GM10248 (cell line): ENCODE measurements at places on chromosomes 6 and 20.
A peak's percentile ranks its signal among the peaks of the same experiment; 100 is the strongest.

- DNase-seq, result no peak
Observed at GRCh38 chr6:71029555-71029954, 72.7 kb upstream of the B3GAT2 start.

DNA sequence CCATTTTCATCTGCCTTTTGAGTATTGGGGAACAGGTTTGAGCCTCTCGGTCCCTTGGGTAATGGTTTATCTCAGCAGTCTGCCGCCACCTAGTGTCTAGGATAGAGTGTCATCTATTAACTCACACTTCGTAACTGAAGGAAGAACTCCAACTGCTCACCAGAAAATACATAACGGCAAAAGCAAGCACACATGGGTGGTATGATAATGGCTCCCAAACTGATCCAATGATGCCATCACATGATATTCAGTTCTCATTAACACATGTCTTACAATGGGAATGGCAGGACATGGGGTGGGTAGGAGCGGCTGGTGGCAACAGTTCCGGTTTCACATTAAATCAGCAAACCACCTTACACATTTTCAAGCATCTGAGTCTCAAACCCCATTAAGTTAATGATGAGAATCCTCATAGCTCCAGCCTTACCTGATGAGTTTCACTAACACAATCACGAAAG lies 110.7 kb upstream of the PHACTR1 start:
- DNase-seq, result no peak

- peak; percentile 52 for DNase-seq
Observed at GRCh38 chr6:157571269-157571668, 190.3 kb downstream of the ZDHHC14 start.

- DNase-seq, result no peak
Observed at GRCh38 chr20:41900201-41900691, 282.1 kb upstream of the CHD6 start.

- no peak for DNase-seq
Observed at GRCh38 chr20:37901240-37901639, 1.7 kb upstream of the VSTM2L start.

GRCh38 chr20:19769507-19769906 lies 11.4 kb downstream of the RIN2 start:
- DNase-seq, result no peak

DNA sequence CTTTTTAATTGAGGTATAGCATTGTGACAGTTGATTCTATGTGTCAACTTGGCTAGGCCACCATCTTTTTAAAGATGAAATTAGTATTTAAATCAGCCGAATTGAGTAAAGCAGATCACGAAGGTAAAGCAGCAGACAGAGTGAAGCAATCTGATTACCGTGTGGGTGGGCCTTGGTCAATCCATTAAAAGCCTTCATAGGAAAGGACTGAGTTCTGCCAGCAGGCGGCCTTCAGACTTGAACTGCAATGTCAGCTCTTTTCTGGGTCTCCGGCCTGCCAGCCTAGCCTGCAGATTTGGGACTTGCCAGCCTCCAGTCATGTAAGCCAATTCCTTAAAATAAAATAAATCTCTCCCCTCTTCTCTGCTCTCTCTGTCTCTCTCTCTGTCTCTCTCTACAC lies 22.4 kb upstream of the TGM2 start:
- DNase-seq, result no peak

GRCh38 chr20:53098621-53099020 lies 126.5 kb downstream of the TSHZ2 start:
- no peak for DNase-seq

DNA sequence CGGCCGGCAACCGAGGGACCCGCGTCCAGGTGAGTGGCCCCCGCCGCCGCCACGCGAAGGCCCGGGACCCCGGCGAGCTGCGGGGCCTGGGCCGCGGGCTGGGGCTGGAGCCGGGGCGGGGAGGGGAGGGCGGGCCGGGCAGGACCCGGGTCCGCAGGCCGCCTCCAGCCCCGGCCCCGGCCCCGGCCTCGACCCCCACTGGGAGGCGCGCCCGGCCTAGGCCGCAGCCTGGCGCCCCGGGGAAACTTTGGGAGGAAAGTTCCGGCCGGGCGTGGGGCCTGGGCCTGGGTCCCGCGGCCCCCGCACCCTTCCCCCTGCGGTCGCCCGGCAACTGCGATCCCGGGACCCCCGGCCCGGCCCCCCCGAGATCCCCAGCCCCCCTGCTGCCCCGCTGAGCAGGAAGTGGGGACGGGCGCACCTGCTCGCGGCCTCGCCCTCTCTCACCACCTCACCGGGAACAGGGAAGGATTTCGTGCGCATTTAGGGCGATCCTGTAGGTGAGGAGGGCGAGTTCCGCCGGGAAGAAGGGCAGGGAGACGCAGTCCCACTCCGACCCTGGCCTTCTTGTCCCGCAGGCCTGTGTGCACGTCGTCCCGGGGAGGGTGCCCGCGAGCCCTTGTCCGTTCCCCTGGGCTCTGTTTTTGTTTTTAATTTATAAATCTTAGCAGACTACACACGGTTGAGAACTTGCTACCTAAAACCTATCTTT lies 402 bp downstream of the OSBPL2 start:
- no peak for DNase-seq

DNA sequence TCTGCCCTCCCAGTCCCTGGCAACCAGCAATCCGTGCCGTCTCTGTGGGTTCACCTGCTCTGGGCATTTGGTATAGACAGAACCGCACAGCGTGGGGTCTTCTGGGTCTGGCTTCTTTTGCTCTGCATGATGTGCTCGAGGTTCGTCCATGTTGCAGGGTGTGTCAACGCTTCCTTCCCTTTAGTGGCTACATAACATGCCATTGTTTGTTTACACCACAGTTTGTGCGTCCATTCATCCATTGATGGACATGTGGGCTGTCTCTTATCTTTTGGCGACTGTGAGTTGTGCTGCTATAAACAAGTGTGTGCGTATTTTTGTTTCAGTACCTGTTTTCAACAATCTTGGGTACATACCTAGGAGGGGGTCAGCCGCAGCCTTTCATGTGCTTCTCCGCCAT lies 149.5 kb upstream of the RPS6KA2 start:
- no peak for DNase-seq

DNA sequence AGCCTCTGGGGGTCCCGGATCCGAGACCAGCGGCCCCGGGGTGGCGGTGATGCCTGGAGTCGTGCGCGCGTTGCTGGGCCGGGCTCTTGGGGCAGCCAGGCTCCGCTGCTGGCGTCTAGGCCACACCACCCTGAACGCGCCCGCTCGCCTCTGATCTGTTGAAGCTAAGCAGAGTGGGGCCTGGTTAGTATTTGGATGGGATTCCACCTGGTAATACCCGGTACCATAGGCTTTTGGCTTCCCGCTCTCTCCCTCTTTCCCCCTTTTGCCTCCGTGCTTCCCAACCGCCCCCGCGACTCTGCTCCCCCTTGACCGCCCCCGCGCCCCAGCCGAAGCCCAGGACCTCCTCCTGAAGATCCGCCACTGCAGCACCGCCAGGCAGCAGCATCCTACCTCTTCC lies 1383.5 kb upstream of the DEFB115 start:
- peak; percentile 22 for DNase-seq

DNA sequence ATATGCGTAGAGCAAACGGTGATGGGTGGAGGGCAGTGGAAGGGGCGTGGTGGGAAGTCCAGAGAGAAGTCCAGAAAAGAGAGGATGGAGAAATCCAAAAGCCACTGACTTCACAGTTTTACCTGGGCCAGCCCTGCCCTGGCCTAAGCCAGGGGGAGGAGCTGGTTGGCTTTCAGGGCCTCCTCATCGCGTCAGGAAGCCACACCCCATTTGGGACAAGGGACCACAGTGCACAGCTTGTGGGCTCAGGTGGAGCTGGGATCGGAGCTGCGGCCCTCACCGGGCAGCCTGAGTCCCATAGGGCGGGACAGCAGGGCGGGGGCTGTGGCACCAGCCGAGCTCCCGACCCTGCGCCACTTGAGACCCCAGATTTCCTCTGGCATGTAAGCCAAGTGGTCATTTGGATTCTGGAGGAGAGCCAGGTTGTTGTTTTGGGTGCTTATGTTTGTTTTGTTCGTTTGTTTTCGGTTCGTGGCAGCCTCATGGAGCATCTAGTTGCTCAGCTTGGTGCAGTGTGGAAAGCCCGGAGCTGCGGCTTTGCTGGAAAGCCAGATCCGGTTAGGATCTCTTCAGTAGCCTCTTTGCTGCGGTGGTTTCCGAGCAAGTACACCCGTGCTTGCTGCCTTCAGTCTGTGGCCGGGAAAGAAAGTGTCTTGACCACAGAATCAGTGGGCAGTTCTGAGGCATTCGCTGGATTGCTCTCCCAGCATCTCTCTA lies 42.2 kb downstream of the RIOK1 start:
- DNase-seq, result no peak

DNA sequence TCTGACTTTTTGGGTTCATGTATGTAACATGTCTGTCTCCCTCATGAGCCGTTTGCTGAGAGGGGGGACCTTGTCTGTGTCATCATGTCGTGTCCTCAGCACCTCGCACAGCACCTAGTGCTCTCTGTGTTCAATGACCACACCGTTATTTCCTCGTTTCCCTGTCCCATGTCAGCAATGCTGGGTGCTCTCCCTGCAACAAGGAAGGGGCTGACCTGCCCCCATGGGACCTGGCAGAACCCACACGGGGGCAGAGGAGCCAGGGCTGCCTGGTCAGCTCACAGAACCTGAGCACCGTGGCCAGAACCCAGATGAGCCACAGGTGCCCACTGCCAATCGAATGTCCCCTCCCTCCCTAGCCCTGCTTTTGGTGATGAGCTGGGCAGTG lies 7.3 kb downstream of the ADA start:
- no peak for DNase-seq

DNA sequence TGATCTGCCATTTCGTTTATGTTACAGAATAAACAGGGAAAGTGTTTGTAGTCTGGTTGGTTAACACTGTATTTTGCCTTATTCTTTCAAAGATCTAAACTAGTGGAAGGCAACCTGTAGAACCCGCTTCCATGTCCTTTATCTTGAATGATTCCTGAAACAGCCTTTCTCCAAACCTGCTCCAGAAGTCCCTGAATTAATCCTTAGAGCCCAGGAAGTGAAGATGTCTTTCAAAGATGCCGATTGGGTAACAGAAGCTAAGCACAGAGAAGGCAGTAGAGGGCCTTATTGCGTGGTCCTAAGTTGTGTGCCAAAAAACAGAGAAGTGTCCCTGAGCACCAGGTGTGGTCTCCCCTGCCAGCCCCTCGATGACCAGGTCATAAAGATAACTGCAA lies 19.2 kb upstream of the ZSCAN16 start:
- peak; percentile 29 for DNase-seq

GRCh38 chr20:39234520-39235095 lies 272.5 kb downstream of the DHX35 start:
- no peak for DNase-seq
